ENCODE measurements at places on chromosomes 12 and 14. TPM values are rescaled to one million over a fixed set of nuclear protein-coding genes. Genes with fewer than 3 reads are reported as not detected.
A peak's percentile ranks its signal among the peaks of the same experiment; 100 is the strongest.

ARHGDIB gene
- 1,244 TPM for total RNA-seq

RNASE7 gene
- not detected for total RNA-seq

DNA sequence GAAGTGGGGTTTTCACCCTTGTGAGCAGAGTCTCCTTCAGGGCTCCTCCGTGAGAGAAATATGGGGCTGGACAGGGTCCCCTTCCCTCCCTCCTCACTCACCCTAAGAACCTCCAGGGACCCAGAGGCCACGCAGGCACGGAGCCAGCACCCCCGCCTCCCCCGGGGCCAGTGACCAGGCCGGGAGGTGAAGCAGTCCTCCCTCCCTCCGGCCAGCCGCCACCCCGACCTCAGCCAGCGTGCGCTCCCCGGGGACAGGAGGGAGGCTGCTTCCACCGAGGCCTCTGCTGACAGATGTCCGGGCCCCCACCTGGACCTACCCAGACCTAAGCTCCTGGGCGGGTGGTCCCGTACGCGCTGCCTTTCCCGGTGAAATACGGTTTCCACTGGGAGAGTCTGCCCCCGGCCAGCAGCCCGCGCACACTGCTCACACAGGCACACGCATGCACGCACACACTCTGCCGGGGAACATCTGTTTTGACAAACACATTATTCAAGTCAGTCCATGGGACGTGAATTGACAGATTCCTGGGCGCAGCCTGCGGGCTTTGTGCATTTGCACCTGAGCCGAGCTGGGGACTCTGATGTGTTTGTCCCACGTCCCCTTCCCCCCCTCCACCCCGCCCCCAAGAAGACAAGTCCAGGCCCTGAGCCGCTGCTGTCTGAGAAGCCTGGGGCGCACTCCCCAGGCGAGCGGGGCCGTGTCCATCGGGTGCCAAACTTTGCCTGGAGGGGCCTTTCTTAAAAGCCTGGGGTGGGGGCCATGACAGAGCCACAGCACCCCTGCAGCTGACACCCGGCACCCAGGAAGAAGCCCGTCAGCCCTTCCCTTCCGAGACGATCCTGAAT, 725 bp downstream of the RIMBP2 start:
- peak overlapping the region; percentile 50 for H3K4me3 ChIP-seq
- H3K27me3 ChIP-seq = peaks cover 60% of the 10 kb centered on the region
- no peaks in the 10 kb centered on the region for H3K36me3 ChIP-seq
- H3K4me1 ChIP-seq = no peaks in the 10 kb centered on the region
- H3K27ac ChIP-seq = no peak overlapping the region

- H3K27me3 ChIP-seq = peaks cover 2% of the 10 kb centered on the region
- peak; percentile 24 for DNase-seq
- no peak overlapping the region for H3K4me3 ChIP-seq
- no peak overlapping the region for H3K27ac ChIP-seq
- H3K36me3 ChIP-seq = no peaks in the 10 kb centered on the region
Measured at GRCh38 chr14:104819361-104819781, 18.5 kb downstream of the ZBTB42 start.

SLC2A3 gene
- 224 TPM for total RNA-seq

KRAS gene
- total RNA-seq = 33.7 TPM

ABCD2 gene
- total RNA-seq = 30.8 TPM

DNA sequence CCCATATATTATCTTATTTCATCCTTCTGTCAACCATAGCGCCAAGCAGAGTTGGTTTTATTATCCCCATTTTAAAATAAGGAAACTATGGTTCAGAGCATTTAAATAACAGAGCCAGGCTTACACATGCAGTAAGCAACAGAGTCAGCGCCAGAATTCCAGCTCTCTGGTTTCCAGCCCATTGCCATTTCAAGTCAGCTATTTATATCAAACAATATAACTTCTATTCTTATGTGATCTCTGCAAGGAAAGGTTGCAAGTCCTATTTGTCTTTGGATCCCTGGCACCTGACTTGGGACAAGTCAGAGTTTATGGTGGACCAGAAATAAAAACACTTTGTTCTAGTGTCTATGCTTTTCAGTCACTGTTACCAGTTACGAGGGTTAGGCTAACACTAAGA, 174.1 kb upstream of the EEA1 start:
- H3K36me3 ChIP-seq = no peaks in the 10 kb centered on the region
- no peaks in the 10 kb centered on the region for H3K27me3 ChIP-seq
- H3K4me3 ChIP-seq = no peak overlapping the region
- no peak for DNase-seq
- peaks cover 3% of the 10 kb centered on the region for H3K4me1 ChIP-seq

GRCh38 chr12:58703866-58704265, 216.4 kb downstream of the LRIG3 start:
- H3K27ac ChIP-seq = no peak overlapping the region
- no peak overlapping the region for H3K4me3 ChIP-seq
- H3K4me1 ChIP-seq = no peaks in the 10 kb centered on the region

DNA sequence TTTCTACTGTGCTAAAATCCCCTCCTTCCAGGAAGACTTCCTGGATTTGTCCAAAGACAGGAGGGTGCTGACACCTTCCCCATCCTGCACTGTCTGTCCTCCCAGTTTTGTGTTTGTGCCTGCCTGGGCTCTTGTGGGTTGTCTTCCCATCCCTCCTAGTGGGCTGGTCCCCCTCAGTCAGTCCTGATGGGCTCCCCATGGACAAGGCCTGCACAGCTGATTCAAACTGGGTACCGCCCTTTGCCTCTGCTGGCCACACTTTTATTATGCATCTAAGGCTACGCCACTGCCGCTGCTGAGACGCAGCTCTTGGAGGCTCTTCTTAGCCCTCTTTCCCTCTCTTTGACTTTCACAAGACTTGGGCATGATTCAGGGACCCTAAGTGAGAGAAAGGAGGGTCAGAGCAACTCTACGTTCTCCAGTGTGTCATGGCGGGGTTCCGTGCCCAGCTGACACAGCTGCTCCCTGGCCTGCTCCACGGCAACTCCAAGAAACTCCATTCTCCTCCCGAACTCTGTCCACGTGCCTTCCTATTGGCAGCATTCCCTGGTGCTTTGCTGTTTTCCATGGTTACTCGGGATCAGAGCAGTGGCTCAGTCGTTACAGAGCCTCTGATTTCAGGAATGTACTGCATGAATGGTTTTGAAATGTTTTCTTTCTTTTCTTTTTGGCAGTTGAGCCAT, 3.8 kb upstream of the KRT85 start:
- no peak overlapping the region for H3K27ac ChIP-seq
- no peaks in the 10 kb centered on the region for H3K36me3 ChIP-seq
- H3K4me3 ChIP-seq = no peak overlapping the region
- H3K27me3 ChIP-seq = peaks cover 25% of the 10 kb centered on the region

DNA sequence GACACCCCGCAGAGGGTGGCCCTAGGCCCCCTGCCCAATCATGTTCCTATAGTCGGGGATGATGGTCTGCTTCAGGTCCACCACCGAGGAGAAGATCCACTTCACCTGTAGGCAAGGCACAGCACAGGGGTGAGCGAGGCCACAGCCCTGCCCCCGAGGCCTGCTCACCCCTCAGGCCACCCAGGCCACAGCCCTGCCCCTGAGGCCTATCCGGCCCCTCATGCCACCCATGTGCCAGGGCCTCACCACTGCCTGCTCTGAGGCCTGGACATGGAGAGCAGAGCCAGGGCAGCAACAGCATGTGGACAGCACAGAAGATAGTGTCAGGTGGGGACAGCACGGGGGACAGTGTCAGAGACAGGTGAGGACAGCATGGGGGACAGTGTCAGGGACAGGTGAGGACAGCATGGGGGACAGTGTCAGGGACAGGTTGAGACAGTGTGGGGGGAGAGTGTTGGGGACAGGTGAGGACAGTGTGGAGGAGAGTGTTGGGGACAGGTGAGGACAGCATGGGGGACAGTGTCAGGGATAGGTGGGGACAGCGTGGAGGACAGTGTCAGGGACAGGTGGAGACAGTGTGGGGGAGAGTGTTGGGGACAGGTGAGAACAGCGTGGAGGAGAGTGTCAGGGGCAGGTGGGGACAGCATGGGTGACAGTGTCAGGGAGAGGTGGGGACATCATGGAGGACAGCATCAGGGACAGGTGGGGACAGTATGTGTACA, 239.7 kb downstream of the TMEM121 start:
- H3K27me3 ChIP-seq = no peaks in the 10 kb centered on the region
- no peak overlapping the region for H3K27ac ChIP-seq
- H3K4me1 ChIP-seq = no peaks in the 10 kb centered on the region
- no peak for DNase-seq
- no peaks in the 10 kb centered on the region for H3K36me3 ChIP-seq
- no peak overlapping the region for H3K4me3 ChIP-seq

GRCh38 chr12:121423253-121423652, 23.3 kb downstream of the RNF34 start:
- no peak overlapping the region for H3K27ac ChIP-seq
- H3K27me3 ChIP-seq = no peaks in the 10 kb centered on the region
- DNase-seq = no peak
- H3K4me1 ChIP-seq = peaks cover 1% of the 10 kb centered on the region
- peaks cover 46% of the 10 kb centered on the region for H3K36me3 ChIP-seq
- no peak overlapping the region for H3K4me3 ChIP-seq

DIO2 gene
- not detected for total RNA-seq

A2M gene
- total RNA-seq = 3.4 TPM

IL22 gene
- not detected for total RNA-seq

HOXC6 gene
- total RNA-seq = not detected

GOLGA5 gene
- 20.8 TPM for total RNA-seq

- H3K4me3 ChIP-seq = no peak overlapping the region
- peaks cover 3% of the 10 kb centered on the region for H3K27me3 ChIP-seq
- no peaks in the 10 kb centered on the region for H3K4me1 ChIP-seq
- no peak for DNase-seq
- no peaks in the 10 kb centered on the region for H3K36me3 ChIP-seq
Measured at GRCh38 chr14:49553106-49553505, 33.1 kb downstream of the RPS29 start.

OAS1 gene
- 138 TPM for total RNA-seq

ITPK1 gene
- total RNA-seq = 94.1 TPM

FGF23 gene
- total RNA-seq = not detected

- peaks cover 6% of the 10 kb centered on the region for H3K4me1 ChIP-seq
- no peak overlapping the region for H3K4me3 ChIP-seq
- H3K36me3 ChIP-seq = no peaks in the 10 kb centered on the region
Measured at GRCh38 chr12:109605016-109605415, 31.4 kb downstream of the MVK start.

DNA sequence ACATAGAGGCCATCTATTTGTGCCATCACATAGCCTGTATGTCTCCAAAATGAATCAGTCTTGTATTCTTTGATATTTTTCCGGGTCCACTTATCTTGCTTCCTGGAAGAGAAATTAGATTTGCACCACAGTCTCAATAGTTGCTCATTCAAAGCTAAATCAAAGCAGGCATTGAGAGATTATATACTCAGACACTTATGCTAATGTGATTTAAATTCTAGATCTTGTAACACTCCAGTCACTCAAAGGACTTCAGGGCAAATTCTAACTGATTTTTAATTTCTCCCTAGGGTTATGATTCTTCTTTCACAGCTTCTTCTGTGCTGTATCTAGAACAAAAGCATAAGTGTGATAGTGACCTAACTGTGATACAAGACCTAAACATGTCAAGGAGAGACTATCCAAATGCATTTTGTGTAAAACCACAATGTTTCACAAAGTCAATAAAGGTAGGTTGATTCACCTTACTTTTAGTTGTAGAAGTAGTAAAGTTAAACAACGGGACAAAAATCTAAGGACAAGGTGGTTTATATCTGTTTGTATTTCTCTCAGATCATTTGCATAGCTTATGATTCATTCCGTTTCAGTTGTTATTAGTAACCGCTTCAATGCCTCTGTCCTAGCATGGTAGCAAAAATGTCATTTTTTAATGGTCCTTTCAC, 26.8 kb downstream of the PLBD1 start:
- H3K27ac ChIP-seq = no peak overlapping the region
- no peaks in the 10 kb centered on the region for H3K4me1 ChIP-seq
- DNase-seq = no peak
- no peak overlapping the region for H3K4me3 ChIP-seq
- peaks cover 2% of the 10 kb centered on the region for H3K27me3 ChIP-seq
- H3K36me3 ChIP-seq = no peaks in the 10 kb centered on the region

GRCh38 chr12:69168363-69168762, 71.0 kb upstream of the CPSF6 start:
- H3K36me3 ChIP-seq = no peaks in the 10 kb centered on the region
- no peak for DNase-seq
- H3K27ac ChIP-seq = no peak overlapping the region

GRCh38 chr12:10048526-10048925, 18.0 kb downstream of the CLEC9A start:
- no peak overlapping the region for H3K27ac ChIP-seq
- DNase-seq = no peak
- H3K4me1 ChIP-seq = peaks cover 7% of the 10 kb centered on the region
- H3K27me3 ChIP-seq = peaks cover 24% of the 10 kb centered on the region
- H3K36me3 ChIP-seq = no peaks in the 10 kb centered on the region

TGM1 gene
- 5.7 TPM for total RNA-seq

- H3K4me1 ChIP-seq = peaks cover 9% of the 10 kb centered on the region
- no peak for DNase-seq
- H3K4me3 ChIP-seq = peak overlapping the region; percentile 95
- H3K27ac ChIP-seq = peak overlapping the region; percentile 90
Measured at GRCh38 chr12:123363390-123363739, 1.3 kb downstream of the SBNO1 start.

DNA sequence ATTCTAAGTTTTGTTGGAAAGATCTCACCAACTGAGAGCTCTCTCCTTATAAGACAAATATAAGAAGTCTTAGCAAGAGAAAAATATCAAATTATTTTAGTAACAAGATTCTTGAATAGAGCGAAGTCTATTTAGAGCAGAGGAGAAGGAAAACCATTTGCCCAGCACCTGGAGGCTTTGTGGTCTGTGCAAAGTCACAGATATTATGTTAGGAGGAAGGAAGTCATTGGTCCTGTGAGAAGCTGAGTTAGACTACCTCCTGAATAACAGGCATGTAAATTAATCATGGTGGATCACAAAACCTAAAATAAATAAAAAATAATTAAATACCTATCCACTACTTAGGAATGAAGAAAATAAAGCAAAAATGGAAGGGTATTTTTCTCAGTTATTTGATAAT, 38.4 kb upstream of the ATXN7L3B start:
- no peak for DNase-seq
- H3K4me3 ChIP-seq = no peak overlapping the region
- H3K27me3 ChIP-seq = no peaks in the 10 kb centered on the region
- H3K36me3 ChIP-seq = no peaks in the 10 kb centered on the region

PLA2G1B gene
- not detected for total RNA-seq

All from activated naive CD8-positive, alpha-beta T cell treated with anti-CD3 and anti-CD28 coated beads, Interleukin-2, amount 10 ng/mL, durations not matched to agents 7 days and 5 days (primary cell).